Amniotic stem cell (primary cell): ENCODE measurements at places on chromosomes 6 and 20.

DNA sequence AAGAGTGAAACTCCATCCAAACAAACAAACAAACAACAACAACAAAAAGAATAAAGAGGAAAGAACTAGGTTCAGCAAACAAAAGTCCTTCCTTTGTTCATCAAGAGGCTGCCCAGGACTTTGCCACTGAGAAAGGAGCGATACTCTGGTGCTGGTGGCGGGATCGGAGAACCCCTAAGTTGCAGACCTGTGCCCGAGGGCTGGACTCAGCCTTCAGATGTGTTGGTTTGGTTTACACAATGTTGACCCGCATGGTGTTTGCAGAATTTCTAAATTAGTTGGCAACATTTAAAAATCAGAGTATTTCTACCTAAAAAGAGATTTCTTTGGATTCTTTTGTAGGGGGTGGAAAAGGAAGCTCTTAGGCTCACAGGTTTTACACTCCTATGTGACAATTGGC is 42.5 kb downstream of the TRAM2 start:
- no peak for DNase-seq

DNA sequence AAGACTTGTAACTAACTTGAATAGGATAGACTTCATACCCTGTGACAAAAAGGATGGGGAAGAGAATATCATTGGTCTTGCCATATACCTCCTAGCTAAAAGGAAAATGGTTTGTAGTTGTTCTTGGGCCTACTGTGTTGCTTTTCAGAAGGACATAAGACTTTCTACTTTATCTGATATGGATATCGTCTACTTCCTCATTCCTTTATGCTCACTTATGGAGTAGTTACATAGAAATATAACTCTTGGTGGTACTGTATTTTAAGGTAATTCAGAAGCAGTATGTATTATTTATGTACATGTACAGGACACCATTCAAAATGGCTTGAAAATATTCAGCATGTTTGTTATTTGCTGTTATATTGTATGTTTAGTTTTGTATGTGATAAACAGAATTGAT is 8.0 kb downstream of the FAM217B start:
- DNase-seq: no peak

DNA sequence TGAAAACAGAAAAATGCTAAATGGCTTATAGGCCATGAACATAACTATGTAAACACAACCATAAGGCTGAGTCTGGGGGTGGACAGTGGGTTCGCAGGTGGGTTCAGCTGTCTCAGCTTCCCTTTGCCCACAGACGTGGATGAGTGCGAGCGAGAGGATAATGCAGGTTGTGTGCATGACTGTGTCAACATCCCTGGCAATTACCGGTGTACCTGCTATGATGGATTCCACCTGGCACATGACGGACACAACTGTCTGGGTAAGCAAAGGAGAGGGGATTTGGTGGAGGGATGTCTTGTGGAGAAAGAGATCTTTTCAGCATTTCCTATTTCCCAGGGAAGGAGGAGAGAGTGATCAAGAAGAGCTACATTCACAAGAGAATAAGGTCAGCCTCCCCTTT is 14.7 kb downstream of the SCUBE3 start:
- no peak for DNase-seq

DNA sequence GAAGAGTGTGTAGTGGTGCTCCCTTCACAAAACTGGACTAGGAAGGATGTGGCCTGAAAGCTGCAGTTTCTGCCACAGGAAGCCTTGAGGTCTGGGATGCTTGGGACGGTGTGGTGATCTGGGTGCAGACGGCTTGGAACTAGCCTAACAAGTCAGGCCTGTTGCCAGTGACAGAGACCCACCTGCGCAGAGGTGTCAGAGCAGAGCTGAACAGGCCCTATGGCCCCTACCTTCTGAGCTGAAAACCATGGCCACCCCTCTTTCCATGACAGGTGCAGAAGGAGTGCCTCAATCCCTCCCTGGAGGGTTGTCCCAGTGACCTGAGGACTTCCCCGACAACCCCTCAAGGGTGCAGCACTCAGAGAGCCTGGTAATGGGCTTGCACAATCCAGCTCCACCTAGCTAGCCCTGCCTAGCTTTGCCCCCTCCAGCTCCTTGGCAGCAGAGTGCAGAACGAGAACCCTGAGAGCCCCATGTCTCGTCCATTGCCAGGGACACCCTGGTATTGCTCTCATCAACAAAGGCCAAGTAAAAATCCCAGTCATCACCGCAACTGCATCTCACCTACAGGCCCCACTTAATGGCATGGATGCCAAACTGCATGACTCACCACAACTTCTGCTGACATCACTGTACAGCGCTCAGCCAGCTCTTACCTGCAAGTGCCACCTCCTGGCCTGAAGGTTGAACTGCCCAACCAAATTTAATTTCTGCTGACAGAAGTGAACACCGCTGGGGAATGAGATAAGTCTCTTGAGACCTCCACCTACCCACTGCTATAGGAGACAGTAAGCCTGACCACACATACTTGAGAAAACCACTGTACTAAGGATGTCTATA is 563.1 kb downstream of the TFAP2A start:
- DNase-seq: no peak

GRCh38 chr20:49471397-49471796 is 11.1 kb downstream of the KCNB1 start:
- DNase-seq: no peak

DNA sequence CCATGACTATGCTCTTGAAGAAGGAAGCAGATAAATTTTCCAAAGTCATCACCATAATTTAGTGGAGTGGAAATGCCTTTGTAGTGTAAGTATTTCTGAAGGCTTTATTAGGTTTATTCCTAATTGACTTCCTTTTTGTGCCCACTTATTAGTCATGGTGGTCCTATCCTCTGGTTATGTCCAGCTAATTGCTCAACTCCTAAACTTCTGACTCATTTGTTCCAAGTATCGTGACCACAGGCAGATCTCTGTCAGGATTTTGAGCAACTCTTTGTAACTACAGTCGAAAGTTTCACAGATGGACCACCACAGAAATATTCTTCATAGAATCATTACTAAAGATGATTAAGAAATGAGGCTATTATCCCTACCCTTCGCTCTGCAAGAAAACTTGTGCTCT is 315.6 kb upstream of the PTCHD4 start:
- peak; percentile 4 for DNase-seq

DNA sequence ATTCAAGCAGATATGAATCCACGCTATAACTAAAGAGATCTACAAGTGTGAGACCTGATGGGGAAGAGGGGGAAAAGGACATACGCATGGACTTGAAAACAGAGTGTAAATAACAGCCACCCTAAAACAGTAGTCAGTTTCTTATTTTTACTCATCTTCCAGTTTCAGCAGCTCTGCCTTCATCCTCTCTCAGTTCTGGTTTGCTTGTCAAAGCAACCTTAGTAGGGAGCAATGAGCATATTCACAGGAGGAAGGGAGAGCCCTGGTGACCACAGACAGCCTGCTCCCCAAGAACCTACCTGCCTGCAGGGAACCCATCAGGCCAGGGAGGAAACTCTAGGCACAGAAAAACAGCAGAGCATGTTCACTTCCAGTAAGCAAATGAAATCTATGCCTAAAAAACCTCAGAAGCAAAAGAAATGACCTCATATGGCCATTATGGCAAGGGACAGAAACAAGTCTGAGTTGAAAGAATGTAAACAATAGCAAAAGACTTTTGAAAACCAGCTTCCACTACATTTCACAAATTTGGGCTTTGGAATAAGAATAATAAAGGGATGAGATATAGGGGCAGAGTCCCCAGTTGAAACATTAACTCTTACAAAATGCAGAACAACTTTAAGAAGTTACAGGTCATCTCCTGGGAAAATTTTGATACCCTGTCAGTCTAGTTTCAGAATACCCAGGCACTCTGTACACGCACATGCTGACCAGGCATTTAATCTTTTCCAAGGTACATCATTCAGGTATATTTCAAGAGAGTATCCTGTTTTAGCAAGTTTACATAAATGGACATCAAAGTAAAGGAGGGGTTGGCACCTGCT is 120.8 kb upstream of the BCLAF1 start:
- no peak for DNase-seq

DNA sequence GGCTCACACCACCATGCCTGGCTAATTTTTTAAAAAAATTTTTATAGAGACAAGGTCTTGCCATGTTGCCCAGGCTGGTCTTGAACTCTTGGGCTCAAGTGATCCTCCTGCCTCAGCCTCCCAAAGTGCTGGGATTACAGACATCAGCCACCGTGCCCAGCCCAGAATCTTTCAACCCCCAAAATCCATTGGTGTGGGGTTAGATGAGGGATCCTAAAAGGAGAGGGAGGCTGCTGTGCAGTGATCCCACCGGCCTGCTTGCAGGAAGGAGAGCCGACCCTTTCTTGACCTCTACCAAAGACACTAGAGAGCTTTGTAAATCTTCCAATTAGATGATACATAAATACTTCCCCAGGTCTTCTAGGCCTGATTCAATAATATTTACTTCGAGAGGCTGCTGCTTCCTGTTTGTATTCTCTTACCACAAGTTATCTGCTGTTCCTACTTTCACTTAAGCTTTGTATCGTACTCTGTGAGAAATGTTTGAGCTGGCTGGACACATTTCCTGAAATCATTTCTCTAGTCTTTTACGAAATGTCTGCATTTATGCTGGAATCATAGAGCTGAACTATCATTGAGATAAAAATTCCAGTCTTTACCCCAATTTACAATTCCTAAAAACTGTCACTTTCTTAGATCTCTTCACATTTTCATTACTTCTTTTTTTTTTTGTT is 49.3 kb upstream of the IER3 start:
- DNase-seq: no peak

- no peak for DNase-seq
These were observed 222.8 kb downstream of the KIF16B start for GRCh38 chr20:16350465-16350864.

DNA sequence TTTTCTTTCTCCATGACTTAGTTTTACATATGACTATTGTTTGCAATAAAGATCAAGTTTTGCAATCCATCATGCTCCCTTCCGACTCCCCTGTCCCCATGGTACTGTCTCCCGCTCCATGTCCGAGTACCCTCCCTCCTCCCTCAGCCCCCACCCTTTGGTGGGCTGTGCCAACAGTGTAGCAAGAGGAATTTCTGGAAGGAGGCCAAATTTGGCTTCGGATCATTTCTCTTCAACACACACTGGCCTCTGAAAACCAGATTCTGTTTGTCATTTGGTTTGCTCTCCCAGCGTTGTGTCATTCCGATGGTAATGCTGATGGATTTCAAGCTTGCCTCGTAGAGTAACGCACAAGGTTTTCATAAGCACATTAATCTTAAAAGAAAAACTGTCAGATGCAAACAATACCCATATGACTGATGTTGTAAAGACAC is 22.9 kb upstream of the PAX1 start:
- DNase-seq: no peak

- no peak for DNase-seq
These were observed 593.3 kb upstream of the HS3ST5 start for GRCh38 chr6:114936080-114936479.

DNA sequence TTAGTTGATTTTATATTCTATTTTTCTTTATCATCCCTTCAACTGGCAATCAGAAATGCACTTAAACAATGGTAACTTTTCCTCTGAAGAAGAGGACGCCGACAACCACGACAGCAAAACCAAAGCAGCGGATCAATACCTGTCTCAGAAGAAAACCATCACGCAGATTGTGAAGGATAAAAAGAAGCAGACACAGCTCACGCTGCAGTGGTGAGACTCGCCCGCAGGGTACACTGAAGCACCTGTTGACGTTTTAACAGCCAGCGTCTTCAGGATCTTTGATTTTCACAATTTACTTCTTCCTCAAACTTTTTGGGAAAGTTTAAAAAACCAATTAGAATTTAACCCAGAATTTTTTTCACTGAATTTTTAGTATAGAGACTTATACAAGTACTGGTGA is 701 bp downstream of the RFX6 start:
- no peak for DNase-seq

DNA sequence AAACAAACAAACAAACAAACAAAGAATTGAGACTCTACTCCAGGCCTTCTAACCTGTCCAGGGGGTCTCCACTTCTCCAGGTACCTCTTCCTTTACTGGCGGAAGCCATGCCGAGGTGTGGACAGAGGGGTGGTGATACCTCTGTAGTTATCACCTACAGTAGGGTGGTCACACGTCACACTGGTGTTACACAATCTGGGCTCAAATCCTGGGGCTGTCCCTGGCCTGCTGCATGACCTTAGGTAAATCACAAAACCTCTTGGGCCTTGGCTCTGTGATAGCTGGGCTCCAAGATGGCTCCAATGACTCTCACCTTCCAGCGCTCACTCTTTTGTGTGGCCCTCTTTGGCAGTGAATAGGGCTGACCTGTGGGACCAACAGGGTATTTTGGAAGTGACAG is 76.8 kb upstream of the ZNFX1 start:
- no peak for DNase-seq

GRCh38 chr20:34578025-34578424 is 19.5 kb downstream of the MAP1LC3A start:
- no peak for DNase-seq

DNA sequence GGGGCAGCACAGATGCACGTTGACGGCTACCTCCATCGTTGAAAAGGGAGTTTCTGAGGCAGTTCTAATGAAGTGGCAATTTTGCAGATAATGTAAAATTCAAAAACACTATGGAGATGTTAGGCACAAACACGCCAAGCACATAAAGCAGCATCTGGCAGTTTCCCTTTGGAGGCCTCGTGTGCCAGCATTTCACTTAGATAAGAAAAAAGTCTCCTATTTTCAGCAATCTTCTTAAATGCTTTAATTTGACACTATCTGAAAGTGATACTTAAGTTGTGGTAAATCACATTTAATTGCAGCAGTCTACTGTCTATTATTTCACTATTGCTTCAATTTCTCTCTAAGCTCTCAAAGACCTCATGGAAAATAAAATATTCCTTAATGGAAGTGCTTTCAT is 125.3 kb upstream of the PROKR2 start:
- no peak for DNase-seq

DNA sequence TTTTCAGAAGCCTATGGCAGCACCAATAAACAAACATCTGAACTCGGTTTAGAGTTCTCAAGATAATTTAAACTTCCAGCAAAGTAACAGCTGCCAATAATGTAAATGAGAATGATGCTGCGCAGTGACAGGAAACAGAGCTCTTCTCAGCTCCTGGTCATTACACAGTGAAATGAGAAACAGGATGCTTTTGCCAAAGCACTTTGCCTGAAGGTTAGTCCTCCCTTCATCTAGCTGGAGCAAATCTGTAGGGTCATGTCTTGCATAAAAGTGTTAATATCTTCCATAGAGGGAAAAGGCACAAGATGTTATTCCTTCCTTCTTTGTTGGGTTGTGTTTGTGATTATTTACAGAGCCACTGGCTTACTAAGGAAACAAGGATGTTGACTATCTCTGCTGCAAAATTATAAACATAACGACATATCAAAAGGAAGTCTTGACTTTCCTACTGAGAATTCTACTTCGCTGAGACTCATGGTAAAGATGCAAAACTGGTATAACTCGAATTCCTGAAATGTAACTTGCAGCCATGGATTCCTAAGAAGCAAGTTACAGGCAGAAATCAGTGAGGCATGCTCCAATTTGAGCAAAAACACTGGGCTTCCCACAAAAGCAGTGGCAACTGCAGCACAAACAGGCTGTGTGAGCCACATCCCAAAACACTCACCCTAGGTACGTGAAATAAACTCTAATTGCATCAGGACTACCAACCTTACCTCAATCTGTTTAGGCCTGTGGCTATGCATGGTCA is 102.5 kb upstream of the BEND6 start:
- DNase-seq: no peak

GRCh38 chr6:151544453-151544852 is 50.6 kb downstream of the CCDC170 start:
- DNase-seq: no peak

- DNase-seq: no peak
These were observed 569.8 kb downstream of the QKI start for GRCh38 chr6:163984124-163984936.

- DNase-seq: no peak
These were observed 45.7 kb downstream of the TSPYL4 start for GRCh38 chr6:116208056-116208785.
